ENCODE measurements at places on chromosomes 12 and 14.

DNA sequence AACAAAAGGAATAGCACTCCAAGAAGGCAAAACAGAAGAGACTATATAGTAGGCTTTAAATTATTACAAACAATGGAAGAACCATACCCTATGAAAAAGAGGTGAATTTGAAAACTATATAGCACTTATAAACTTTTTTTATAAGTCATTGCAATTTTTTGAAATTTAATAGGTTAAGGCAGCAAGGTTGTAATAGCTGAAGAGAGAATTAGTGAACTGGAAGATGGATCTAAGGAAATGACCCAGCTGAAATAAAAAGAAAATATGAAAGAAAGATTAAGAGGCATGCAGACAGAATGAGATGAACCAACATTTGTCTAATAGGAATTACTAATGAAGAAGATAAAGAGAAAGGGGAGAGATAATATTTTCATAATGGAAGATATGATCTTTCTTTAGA lies 9.8 kb downstream of the TESC start:
- DNase-seq: no peak

DNA sequence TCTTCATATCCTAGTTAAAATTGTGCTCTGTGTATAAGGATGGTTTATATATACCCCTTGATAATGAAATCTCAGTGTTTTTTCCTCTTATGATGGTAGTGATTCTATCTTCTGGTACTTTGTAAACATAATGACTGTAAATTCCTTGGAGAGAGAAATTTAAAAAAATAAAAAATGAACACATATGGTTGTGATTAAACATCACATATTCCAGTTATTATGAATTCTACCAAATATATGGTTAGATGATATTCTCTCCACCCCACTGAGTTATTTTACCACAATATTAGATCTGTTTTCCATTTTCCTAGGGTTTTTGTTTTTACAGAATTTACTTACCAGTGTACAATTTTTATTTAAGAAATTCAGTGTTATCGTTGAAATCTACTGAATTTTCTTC lies 481.9 kb upstream of the NOVA1 start:
- DNase-seq: no peak

GRCh38 chr14:73261520-73262426 lies 24.5 kb downstream of the PAPLN start:
- no peak for DNase-seq

DNA sequence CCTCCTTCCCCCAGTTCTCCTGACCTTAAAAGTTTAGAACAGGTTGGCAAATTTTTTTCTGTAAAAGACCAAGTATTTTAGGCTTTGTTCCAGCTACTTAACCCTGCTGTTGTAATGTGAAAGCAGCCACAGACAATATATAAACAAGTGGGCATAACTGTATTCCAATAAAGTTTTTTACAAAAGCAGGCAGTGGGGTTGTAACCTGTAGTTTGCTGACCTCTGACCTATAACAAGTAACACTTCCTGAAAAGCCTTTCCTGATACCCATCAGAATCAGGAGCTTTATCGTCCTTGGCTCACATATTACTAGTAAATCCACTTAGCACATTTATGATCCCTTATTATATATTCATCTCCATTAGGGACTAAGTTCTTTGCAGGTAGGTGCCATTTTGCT lies 13.1 kb upstream of the SMARCC2 start:
- no peak for DNase-seq

DNA sequence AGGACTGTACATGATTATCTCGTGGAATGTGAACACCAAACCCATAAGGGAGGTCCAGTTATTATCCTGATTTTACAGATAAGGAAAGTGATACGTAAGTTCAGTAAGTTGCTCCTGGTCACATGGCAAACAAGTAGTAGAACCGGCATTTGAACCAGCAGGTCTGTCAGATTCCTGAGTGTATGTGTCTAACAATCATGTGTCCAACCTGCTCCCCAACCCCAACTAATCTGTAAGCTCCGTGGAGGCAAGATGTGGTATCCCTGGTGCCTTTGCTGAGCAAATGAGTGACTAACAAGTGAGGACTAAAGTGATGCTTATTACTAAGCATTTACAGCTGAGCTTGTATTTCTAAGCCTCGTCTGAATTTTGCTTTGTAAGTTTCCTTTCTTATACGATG lies 65.9 kb downstream of the PTPN21 start:
- DNase-seq: no peak

DNA sequence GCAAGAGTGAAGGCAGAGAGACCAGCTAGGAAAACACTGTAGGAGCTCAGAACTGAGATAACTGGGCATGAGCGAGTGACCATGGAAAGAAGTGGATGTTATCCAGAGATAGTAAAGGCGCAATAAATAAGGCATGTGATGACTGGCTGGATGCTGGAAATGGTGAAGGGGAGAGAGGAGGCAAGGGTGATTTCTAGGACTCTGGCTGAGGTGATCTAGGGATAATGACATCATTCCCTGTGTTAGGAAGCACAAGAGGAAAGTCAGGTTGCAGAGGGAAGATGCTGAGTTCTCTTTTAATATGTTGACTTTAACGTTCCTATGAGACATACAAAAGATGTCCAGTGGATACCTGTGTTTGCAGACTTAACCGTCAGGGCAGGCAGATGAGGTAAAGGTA lies 78.7 kb downstream of the C12orf56 start:
- no peak for DNase-seq

DNA sequence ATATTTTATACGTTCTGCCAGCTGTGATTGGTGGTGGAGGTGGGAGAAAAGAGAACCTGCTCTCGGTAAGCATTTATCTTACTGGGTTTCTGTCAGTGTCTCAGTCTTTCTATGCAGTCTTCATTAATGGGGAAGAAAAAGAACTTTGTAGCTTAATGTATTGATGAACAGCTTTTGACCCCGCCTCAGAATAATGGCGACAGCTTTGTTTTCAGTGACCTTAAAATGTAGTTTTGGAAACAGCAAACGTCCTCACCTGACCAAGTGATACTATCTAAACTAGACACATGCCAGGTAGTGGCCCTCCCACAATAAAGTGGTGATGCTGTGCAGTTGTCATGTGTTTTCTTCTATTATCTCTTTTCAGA lies 1.4 kb downstream of the DACT1 start:
- DNase-seq: no peak

GRCh38 chr12:42485823-42486222 lies 103.7 kb downstream of the PRICKLE1 start:
- no peak for DNase-seq

DNA sequence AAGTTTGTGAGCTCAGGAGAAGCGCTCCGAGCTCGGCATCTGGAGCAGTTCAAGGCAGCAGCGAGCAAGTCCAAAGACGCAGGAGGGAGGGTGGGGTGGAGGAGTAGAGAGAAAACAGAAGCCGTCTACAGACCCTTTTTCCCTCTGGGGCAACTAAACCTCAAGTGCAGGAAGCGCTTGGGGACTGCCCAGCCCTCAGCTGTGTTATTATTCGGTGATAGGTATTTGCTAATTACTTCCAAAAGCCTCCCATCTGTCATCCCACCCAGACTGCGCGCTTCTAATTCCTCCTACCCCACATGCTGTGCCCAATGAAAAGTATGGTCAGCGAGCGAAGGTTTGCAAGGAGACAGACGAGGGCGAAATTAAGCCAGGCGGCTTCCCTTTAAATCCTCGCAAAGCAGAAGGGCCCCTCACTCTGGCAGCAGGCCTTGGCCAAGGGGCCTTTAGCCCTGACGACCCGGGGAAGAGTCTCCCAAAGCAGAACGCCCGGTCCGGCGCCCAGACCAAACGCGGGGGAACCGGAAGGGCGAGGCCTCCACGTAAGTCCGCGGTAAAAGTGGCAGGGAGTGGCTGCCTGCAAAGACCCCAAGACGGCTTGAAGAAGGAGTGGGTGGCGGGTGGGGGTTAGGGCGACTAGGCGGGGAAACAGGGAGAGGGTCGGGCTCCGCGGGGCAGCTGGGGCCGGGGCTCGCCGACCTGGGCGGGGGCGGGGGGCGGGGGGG lies 507 bp upstream of the CD9 start:
- DNase-seq: no peak

GRCh38 chr14:101173698-101174521 lies 270.4 kb upstream of the RTL1 start:
- no peak for DNase-seq

- peak; percentile 44 for DNase-seq
These were observed 59.5 kb upstream of the FUT8 start for GRCh38 chr14:65352964-65353530.

DNA sequence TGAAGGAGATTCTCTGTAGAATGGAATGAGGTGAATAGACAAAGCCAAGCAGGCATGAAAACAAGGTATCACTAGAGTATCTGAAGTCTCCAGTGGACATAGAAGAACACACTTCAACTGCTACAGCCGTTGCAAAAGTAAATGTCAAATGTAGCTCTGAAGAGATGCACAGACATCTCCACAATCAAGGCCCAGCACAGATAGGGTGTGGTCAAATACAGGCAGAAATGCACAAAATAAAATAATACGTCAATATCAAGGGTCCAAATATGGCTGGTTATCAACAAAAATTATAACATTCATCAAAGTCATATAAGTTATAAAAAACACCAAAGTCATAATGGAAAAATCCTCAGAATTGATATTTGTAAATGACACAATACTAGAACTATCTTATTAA lies 1107.3 kb downstream of the TMEM121 start:
- no peak for DNase-seq

DNA sequence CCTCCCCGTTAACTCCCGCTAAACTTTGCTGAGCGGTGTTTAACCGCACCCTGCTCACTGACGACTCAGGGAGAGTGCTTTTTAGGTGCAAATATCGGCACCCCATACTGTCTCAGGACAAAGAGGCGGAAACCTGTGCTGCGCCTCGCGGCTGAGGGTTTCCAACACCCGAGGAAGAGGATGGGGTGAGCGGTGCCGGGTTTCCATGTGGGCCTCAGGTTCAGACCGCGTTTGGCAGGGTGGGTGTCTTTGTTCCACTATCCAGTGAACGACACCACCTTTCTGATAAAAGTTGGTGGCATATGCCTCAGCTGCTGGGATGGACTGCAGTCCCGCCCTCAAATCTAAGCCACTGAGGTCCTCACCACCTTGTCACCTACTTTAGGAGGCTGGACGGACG lies 3.0 kb downstream of the RFLNA start:
- DNase-seq: no peak

DNA sequence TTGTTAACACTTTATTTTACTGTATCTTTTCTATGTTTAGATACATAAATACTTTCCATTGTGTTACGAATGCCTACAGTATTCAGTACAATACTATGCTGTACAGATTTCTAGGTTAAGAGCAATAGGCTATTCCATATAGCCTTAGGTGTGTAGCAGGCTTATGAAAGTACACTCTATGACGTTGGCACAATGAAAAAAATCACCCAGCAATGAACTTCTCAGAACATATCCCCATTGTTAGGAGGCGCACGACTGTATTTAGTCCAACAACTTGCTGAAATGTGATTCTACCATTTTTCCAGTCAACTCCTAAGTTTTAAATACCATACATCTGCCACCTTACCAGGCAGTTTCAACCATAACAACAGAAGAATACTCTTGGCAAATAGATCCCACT lies 1.8 kb downstream of the PARP11 start:
- DNase-seq: no peak

DNA sequence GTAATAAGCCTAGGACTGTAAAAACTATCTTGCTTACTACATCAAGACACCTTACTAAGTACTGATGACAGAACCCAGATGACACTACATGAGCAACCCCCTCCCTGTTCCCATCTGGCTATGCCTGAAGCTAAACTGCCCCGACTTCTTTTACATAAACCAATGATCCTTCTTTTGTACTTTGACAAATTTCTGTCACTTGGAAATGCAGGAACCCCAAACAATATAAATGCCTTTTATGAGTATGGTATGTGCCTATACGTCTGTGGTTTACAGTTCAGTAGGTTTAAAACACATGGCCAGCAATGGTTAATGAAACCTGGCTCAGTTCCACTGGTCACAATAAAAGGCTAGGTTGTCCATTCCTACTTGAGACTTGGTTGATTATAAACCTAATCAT lies 6.1 kb downstream of the SYCP3 start:
- no peak for DNase-seq

DNA sequence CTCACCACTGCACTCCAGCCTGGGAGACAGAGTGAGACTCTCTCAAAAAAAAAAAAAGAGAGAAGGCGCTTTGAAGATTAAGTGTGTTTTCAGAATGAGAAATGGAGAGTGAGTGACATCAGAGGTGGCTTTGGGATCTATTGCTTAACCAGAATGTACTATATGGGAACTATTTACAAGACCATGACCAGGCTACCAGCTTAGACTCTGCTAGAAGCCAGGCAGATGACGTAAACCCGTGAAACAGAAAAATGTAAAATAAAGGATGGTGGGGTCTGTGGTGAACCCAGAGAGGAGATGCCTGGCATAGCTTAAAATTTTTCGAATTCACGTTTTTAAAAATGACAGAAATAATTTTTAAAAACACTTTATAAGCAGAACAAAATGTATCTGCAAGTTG lies 82.0 kb downstream of the IFT43 start:
- no peak for DNase-seq

DNA sequence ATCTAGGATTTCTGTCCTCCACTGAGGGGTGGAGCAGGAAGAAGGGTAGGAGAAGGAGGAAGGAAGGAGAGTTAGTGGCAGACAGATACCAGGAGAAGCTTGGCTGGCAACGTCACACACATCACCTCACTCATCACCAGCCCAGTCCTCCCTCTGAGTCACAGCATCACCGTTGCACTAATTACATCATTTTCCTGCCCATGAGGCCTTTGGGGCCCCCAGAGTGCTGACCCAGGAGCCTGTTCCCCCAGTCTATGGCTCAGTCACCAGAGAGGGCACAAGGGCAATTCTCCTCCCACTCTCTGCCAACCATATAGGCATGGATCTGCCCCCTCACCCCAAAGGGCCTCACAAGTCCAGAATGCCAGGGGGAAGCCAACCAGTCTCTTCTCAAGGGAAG lies 4.6 kb downstream of the RND1 start:
- peak; percentile 15 for DNase-seq

DNA sequence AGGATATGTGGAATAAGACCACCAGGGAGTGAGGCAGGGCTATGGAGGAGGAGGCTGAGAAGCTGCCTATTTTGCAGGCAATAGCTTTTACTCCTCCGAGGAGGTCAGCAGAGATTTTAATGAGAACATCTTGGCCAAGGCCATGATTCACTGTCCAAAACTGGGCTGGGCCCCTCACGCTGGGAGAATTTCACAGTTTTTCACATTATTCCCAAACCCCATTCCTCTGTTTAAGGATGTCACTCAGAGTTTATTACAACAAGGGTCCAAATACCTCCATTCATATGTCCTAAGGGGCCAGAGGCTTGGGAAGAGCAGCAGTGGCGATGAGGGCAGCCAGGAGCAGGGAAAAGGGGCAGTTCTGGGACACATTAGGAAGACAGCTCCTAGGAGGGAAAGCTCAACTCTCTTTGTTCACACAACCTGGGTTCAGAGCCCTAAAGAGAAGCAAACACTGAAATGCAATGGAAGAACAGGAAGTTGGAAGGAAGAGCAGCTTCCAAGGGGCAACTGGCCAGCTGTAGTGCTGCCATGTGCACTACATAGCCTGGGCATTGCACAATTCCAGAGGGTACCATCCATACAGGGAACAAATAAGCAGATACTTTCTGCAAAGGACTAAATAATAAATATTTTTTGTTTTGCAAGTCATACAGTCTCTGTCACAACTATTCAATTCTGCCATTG lies 283.2 kb downstream of the NUAK1 start:
- DNase-seq: no peak

Data from activated CD4-positive, alpha-beta T cell treated with anti-CD3 and anti-CD28 coated beads, Interleukin-2, Interleukin-4, amounts not matched to agents 100 ng/mL and 50 ng/mL, durations not matched to agents 16 hours and 8 hours (primary cell).